NCI-H2029 (cell line): ENCODE measurements at places on chromosomes 3 and 15.

- DNase-seq, result no peak
These were observed 37.3 kb upstream of the TNIK start for GRCh38 chr3:171497468-171497867.

DNA sequence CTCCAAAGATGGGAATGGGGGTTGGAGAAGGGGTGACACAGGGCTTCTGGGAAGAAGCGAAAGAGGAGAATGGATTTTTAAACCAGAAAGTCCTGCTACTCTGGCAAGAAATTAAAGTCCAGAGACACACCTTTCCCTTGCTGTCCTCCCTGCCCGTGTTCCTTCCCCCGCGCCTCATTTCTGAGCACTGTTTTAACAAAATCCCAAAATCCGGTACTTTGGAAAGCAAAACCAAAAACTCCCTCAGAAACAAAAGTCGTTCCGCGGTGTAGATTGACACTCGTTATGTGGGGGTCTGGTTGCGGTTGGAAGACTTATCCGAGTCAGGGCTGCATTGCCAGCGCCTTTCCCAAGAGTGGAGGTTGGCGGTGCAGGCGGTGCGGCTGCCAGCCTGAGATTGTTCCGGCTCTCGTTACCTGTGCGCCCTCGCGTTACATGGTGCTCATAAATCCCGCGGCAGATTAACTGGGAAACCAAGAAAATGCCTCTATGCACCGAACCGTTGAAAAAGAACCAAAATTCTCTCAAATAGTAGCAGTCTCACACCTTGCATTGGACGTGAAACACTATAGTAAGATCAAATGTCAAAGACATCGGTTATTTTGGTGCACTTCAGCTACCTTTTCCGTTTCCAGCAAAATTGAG, 217.7 kb downstream of the MEIS2 start:
- DNase-seq, result no peak

DNA sequence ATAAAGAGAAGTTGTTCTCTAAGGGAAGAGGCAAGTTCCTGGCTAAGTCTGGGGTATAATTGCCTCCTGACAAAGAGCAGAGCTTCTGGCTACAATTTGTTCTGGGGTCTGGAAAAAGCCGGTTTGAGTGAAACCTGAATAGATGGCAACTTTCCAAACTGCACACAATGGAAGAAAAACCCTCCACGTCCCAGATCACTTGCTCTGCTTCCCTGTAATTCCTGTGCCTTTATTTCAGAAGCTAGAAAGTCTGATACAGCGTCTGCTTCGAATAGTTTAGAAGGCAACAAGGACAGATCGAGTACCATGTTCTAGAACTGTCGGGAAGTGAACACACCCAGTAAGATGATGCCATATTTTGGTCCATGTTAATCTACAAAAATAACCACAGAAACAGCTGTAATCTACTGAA, 1.6 kb upstream of the WDR82 start:
- DNase-seq, result peak; percentile 57

DNA sequence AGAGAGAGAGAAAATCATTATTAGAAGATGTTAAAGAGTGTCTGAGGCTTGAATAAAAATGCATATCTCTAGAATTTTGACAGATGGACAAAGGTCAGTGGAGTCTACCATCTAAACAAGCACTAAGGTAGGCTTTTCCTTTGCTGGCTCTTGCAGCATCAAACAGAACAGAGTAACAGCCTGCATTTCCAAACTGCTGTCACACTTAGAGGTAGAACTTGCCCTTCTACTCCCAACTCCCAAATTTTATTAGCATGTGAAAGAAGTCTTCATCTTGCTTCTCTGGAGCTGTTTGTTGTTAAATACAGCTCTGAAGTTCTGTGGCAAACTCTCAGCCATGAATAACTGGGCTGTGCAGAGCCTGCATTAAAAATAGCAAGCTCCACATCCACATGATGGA, 4.1 kb upstream of the MB21D2 start:
- no peak for DNase-seq

GRCh38 chr3:183131186-183131725, 31.3 kb downstream of the LAMP3 start:
- DNase-seq, result no peak
